ENCODE measurements at places on chromosomes 2 and 18. TPM values are rescaled to one million over a fixed set of nuclear protein-coding genes. Genes with fewer than 3 reads are reported as not detected.

The SERPINB3 gene
- under 0.01 TPM for total RNA-seq

The SP9 gene
- total RNA-seq = not detected

The DPYSL5 gene
- not detected for total RNA-seq

The SERPINB12 gene
- total RNA-seq = not detected

The ANKRD30BL gene
- not detected for total RNA-seq

The CACNB4 gene
- under 0.01 TPM for total RNA-seq

Measured in epithelial cell of alveolus of lung (primary cell).